COR-L47 (cell line): ENCODE measurements at places on chromosomes 6 and 20.

- DNase-seq: no peak
These were observed 1035.3 kb upstream of the GJE1 start for GRCh38 chr6:141097471-141097870.

DNA sequence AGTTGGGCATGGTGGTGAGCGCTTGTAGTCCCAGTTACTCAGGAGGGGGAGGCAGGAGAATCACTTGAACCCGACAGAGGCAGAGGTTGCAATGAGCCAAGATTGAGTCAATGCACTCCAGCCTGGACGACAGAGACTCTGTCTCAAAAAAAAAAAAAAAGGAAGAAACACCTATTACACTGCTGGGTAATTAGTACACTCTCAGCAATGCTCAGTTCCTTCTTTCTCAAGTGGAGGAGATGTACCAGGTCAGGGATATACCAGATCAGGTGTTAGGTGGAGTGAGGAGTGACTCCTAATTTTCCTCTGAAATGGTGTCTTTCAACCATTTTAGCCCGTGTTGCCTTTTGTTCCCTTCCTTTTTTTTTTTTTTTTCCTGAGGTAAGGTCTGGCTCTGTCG lies 30.0 kb upstream of the UBR2 start:
- DNase-seq: no peak

- DNase-seq: no peak
These were observed 8.8 kb downstream of the L3MBTL1 start for GRCh38 chr20:43516251-43516824.

GRCh38 chr6:38155621-38156204 lies 336.2 kb downstream of the ZFAND3 start:
- DNase-seq: no peak

DNA sequence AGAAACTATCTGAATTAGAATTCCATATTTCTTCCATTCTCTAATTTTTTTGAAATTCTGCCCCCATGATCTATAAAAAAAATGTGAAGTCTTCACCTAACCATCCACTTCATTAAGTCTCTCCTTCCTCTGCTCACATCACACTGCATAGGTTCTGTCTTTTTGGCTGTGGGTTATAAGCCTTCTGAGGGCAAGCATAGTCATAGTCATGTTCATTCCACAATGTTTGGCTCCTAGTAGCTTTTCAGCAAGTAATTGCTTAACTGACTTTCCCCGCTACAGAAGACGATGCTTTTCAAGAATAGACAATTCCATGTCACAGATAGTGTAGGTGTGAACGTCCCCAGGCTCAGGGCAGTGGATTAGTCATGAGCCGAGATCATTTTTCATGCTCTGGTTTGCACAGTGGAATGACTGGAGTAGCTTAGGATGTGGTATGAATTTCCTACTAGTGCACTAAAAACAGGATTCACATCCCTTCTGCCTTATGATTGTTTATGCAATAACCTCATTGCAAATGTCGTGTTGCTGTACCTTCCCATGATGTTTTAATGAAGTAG lies 29.1 kb downstream of the WRNIP1 start:
- no peak for DNase-seq
